ENCODE measurements at places on chromosomes 4 and X.

DNA sequence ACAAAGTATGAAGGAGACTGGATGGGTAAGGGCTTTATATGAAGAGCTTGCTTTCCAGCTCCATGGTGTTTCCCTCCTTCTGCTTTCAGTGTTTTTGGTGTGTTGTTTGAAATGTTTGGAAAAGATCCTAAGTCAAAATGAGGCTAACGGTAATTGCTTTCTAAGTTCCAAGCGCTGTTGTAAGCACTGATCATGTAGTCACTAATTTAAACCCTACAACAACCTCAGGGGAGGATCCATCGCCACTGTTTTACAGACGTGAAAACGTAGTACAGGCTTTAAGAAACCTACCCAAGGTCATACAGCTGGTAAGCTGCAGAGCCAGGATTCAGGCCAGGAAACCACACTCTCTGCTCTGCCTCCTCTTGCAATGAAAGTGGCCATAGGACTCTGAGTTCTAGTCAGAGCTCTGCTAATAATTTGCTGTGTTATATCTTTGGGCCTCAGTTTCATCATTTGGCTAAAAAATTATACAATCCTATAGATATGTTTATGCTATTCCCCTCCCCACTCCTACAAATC lies 102.9 kb upstream of the PGRMC2 start:
- no peak for DNase-seq

DNA sequence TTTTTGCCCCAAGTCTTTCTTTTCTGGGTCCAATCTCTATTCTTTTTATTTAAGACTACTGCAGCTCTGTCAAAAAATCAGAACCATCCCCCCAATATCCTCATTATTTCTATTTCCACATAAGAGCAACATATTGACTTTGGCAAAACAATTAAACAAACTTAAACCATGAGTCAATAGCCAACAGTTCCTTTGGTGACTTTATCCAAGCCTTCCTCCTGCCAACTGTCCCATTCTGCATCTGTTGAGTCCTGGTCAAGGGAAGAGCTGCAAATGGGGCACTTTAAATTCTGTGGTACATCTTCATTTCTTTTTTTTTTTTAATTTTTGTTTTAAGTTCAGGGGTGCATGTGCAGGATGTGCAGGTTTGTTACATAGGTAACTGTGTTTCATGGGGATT lies 1875.0 kb upstream of the PCDH7 start:
- DNase-seq: no peak

- no peak for DNase-seq
Measured at GRCh38 chrX:45622538-45622937, 421.9 kb upstream of the DIPK2B start.

DNA sequence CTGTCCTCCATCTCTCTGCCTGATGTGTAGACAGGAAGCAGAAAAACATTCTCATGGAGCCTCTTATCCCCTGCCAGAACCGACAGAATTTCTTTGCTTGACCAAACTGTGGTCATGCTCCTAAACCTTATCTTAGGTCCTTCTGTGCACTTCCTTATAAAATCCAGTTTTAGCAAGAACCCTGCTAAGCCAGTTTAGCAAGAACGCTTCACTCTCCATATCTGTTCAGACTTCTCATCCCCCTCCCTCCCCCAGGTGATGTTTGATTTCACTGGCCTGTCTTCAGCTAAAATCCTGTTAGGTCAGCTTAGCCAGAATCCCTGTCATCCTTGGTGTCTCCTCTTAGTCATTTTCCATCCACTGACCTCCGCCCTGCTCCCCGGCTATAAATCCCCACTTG lies 1130.9 kb upstream of the PRKX start:
- no peak for DNase-seq

GRCh38 chrX:19382555-19383145 lies 38.9 kb downstream of the PDHA1 start:
- DNase-seq: peak; percentile 56

DNA sequence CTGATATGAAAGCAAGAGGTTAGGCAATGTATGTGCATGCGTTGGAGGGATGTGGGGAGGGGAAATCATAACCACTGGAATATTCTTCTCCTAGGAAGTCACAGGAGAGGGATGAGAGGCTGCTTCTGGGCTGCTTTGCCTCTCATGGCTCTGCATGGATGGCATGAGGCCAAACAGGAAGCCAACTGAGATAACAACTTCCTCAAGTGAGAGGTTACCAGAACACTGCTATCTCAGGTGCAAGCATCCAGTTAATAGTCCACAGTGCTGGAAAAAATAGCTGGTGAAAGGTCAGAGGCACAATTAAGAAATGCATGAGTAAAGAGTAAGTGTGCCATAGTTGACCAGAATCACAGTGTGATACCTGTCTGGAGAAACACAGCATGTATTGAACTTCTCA lies 113.3 kb downstream of the ELOVL6 start:
- DNase-seq: peak; percentile 54

GRCh38 chrX:39725928-39726619 lies 371.7 kb downstream of the BCOR start:
- no peak for DNase-seq

DNA sequence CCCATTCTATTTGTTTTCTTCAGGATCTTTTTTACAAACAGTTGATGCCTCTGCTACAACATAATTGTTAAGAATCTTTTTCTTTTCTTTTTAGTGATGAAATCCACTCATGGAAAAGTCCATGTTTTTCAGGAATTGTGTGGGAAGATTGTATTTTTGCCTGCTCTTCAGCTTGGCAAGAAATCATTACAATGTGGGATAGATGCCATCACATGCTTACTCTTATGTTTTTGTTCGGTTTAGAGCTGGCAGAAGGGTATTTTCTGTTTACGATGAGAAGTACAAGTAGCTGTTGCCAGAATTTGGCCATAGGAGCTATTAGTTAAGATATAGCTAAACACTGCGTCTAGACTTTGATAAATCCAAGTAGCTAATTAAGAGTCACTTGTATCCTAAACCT lies 2585.3 kb downstream of the ARAP2 start:
- DNase-seq: no peak

DNA sequence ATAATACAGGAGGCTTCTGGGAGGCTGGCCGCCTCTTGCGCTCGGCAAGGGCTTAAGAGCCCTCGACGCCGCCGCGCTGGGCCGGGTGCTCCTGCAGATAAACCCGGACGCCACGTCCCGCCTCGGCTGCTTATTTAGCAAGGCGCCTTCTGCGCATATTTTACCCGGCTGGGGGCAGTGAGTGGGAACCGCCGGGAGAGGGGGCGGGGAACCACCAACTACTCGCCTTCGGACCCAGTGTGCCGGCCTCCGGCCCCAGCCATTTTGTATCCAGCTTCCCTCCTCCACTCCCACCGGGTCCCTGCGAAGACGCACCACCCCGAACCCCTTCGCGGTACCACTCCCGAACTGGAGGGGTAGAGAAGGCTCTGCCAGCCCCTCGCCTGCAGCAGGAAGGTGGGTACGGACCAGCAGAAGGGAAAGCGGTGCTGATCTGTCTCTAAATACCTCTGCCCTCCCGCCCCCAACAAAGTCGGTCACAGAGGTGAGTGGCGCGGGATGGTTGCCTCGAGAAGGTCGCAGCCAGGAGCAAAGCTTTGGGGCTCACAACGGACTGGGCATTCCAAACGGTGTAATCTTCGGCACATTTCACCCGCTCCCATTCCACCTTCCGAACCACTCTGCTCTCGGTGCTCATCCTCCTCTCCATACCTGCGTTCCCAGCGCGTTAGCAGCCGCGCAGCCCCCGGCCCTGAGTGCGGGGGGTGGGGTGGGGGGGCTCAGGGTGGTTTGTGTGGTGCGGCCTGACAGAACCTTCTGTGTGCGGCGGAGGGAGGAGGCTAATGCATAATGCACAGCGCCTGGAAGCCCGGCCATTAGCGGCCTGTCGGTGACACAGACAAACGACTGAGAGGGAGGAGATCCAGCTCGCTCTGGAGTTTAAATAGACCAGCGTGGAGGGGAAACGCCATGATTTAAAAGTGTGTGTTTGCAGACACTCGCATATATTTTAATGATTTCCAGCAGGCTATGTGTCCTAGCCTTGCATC lies 4.9 kb upstream of the BCOR start:
- no peak for DNase-seq

GRCh38 chr4:123517176-123517575 lies 120.6 kb downstream of the SPRY1 start:
- DNase-seq: no peak
